ENCODE measurements at places on chromosomes 5 and 9.

DNA sequence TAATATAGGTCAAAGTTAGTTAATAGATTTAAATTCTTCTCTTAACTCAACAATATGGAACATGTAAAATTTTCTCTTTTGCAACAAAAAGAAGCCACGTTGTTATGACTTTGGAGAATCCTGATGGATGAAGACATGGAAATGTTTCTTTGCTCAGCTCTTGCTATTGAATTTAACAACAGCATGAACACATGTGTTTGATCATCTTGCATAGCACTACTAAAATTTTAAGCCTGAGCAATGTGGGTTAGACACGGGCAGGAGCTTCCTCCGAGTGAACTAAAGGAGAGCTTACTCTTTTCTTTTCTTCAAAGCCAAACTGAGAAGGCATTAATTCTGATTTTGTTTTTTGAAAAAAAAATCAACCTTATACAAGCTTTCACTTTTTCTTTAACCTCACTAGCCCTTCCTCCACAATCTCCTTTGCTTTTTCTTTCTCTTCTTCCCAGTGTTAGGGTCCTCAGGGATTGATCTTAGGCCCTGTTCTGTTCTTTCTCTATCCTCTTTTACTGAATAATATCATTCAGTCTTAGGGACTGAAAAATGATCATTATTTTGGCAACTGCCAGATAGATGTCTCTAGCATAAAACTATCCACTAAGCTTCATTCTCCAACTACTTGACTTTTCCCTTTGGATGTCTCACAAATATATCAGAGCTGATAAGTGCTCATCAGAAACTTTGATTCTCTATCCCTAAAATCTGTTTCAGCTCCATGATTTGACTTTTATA lies 36.9 kb downstream of the ADAMTS19 start:
- no peak for DNase-seq

DNA sequence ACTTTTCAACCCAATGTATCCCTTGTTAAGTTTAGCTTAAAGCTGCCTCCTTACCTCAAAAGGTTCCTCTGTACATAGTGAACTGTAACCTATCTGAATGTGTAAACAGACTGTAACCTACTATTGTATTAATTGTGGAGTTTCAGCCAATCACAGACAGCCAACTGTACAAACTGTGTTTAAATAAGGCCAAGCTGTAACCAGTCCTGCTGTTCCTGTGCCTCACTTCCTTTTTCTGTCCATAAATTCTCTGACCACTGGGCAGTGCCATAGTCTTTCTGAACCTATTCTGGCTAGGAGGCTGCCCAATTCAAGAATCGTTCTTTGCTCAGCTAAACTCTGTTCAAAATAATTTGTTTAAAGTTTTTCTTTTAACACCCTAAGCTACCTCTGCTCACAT lies 74.7 kb upstream of the DAPK1 start:
- DNase-seq, result no peak

DNA sequence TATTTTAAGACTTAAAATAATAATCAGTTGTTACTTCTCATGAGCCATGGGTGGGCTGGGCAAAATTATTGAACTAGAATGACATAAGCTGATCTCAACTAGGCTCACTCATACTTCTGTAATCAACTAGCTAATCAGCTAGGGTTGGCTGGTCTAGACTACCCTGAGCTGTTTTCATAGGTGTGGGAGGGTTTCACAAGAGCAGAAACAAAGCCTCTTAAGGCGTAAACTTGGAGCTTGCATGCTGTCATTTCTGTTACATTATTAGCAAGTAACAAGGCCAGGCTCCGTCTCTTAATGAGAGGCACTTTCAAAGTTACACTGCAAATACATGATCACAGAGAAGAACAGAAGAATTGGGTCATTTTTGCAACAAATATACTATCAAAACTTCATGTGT lies 57.2 kb upstream of the GHR start:
- DNase-seq, result no peak

- DNase-seq, result no peak
These were observed 191.4 kb downstream of the TMEM167A start for GRCh38 chr5:82885627-82886389.

DNA sequence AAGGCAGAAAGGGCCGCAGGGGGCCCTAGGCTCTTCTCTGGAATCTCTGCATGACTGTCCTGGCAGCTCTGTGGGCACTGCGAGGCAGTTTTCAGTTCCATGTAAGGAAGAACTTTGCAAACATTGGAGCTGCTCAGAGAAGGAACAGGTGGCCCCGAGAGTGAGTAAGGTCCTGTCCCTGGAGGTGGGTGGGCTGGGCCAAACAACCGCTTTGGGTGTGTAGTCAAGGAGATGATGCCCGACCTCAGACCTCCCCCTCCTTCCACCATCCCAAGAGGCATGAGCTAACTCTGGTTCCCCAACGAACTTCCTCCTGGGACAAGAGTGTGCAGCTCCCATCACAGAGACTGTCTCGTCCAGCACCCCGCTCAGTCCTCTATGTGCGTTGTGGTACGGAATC lies 20.5 kb downstream of the CSF1R start:
- DNase-seq, result no peak

GRCh38 chr5:125450771-125451170 lies 704.3 kb upstream of the ZNF608 start:
- no peak for DNase-seq

DNA sequence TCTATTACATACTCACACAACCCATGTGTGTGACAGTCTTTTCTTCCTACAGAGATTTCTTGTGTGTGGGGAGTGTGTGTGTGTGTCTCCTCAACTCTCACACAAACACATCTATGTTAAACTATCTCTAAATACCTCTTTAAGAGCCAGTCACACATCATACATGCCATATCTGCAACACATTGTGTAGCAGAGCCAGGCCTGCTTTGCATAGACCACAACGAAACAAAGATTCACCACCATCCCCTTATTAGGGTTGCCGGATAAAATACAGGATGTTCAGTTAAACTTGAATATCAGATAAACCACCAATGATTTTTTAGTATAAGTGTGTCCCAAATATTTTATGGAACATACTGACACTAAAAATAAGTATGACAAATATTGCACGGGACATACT lies 2.3 kb downstream of the FAM170A start:
- no peak for DNase-seq

GRCh38 chr5:89395111-89395510 lies 512.1 kb upstream of the MEF2C start:
- DNase-seq, result no peak

- no peak for DNase-seq
These were observed 184.7 kb downstream of the C9orf50 start for GRCh38 chr9:129435988-129436717.

GRCh38 chr9:137759649-137760321 lies 117.8 kb upstream of the CACNA1B start:
- DNase-seq, result no peak

- DNase-seq, result no peak
These were observed 67.7 kb upstream of the LMX1B start for GRCh38 chr9:126546036-126546435.

- no peak for DNase-seq
These were observed 6.9 kb upstream of the UBAP1 start for GRCh38 chr9:34171753-34172535.

DNA sequence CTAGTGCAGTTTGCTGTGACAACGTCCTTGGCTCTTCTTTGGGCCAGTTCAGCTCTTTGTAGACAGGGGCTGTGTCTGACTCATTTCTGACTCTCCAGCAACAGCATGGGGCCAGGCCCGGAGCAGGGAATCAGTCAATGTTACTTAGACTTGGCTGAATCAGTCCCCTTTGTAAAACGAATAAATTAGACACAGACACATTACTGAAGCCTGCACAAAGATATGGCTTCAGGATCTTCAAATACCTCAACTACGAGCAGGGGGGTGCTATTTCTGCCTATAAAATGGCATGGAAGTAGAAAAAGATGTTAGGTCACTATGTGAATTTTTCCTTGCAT lies 204.7 kb downstream of the TTLL11 start:
- no peak for DNase-seq

DNA sequence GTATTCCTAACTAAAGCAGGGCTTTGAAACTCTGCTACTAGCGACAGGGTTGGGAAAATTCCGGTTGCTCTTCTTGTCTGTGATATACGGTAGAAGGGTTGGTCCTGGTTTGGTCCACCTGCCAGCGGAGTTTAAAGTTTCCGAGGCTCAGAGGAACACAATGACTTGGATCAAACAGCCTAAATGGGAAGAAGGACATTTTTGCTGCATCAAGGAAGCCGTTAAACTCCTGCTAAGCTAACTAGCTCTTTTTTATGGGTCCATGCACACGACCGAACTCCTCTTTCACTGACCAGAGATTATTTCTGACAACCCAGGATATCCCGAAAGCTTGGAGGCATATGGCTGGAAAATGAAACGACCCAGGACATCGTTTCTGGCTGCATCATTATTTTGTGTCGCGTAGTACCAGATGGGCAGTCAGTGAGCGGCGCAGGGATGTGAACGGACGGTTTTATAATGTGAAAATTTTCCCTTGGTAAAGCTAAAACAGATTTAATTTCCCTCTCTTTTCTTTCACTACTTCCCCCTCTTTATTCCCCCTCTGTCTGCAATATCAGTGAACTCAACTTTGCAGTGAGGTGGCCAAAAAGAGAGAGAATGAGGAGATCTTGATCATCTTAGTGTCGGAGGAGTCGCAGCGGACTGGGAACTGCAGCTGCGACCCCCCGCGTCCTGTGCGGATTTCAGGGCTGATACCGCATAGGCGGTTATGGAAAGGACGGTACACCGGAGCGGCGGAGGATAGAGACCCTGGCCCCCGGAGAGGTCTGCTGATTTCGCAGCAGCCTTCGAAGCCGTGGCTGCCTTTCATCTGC lies at the start of gene LURAP1L:
LURAP1L (plus strand) TSS at position 160 of the 818 bp plus-strand sequence. CDS start 696 bp downstream, outside the sequence.
- DNase-seq, result peak; percentile 58

DNA sequence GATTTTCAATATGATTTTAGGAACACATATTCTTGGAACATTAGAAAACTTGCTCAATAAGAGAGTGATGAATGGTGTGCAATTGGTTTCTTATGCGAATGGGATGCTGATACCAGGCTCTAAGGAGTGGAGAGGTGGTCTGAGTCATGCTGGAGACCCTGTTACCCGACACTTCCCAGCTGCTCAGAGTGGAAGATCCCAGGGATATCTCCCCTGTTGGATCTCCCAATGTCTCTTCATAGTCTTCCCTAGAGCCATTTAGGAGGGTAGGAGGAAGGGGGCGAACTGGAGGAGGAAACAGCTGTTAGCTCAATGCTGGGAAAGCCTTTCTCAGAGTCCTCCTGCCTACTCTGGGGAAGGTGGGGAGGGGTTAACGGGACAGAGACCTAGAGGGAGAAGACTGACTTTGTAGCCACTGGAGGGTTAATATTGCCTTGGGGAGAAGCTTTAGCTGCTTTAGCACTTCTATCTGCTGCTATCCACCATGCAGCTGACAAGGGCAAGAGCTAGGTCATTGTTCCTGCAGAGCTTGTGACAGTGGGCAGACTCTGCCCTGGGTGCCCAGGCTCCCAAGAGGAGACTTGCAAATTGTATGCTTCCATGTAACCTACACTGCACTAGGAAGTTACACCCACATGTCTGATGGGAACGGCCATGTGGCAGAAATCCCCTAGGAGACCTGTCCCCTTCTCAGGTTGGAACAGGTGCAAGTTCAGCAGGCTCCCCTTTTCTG lies 301.0 kb downstream of the GADD45G start:
- no peak for DNase-seq

DNA sequence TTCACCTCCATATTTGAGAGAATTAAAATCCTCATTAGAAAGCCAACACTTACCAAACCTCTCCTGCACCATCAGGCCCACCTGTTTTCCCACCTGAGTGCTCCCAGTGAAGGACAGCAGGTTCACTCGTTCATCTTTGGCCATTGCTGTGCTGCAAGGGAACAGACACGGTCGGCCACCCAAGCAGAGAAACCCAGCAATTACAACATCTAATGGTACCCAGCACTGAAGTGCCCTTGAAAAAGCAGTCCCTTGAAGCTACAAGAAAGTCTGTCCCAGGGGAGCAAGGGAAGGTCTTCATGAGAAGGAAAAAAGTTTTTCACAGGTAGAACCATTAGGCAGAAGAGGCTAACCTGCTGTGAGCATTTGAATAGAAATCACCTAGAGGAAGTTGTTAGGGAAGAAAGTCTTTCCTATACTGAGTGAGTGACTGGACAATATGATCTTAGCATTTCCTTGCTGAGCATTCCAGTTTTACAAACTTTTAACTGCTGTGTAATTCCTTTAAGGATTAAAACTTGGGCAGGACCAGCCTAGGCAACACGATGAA lies 26.7 kb downstream of the ALDH7A1 start:
- no peak for DNase-seq

DNA sequence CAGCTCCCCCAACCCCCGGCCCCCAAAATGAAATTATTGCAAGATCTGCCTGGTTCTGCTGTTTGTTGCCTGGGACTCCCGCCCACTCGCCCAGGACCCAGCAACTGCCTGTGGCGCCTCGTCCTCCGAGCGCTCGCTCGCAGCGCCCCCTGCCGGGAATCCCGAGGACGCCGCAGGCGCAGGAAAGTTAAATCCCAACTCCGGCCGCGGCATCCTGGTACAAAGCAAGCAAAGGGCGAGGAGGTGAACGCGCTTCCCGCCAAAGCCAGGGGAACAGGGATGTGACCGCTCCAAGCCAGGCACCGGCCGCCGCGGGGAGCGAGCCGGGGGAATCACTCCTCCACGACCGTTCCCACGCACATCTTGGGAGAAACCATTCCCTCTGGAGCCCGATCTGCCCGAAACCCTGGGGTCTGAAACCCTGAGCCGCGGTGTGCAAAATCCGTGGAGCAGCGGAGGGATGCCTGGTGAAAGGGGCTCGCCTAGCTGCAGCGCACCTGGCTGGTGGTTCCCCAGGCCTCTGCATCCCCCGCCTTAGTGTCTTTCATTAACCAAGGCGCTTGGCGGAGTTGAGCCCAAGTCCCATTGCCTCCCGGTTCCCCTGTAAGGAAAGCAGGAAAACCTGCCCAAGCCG lies 1.3 kb downstream of the SEMA5A start:
- peak; percentile 60 for DNase-seq

- no peak for DNase-seq
These were observed 2.6 kb downstream of the PDLIM4 start for GRCh38 chr5:132260051-132260450.

- no peak for DNase-seq
These were observed 246.0 kb downstream of the ENC1 start for GRCh38 chr5:74394528-74394915.

- no peak for DNase-seq
These were observed 456.3 kb upstream of the WWC1 start for GRCh38 chr5:167835146-167835545.

GRCh38 chr5:126808521-126808988 lies 31.6 kb downstream of the LMNB1 start:
- no peak for DNase-seq

GRCh38 chr5:154648706-154649105 lies 106.5 kb upstream of the LARP1 start:
- no peak for DNase-seq

Data from NCI-H1930 (cell line).